ENCODE measurements at places on chromosomes 11 and 22. TPM values are rescaled to one million over a fixed set of nuclear protein-coding genes. Genes with fewer than 3 reads are reported as not detected.
A peak's percentile ranks its signal among the peaks of the same experiment; 100 is the strongest.

- H3K4me3 ChIP-seq, result no peak overlapping the region
- H3K27me3 ChIP-seq, result peaks cover 32% of the 10 kb centered on the region
- DNase-seq, result no peak
- no peak overlapping the region for H3K27ac ChIP-seq
Observed at GRCh38 chr11:45179686-45180178, 33.3 kb downstream of the PRDM11 start.

The NLRP6 gene
- total RNA-seq, result 6.7 TPM

DNA sequence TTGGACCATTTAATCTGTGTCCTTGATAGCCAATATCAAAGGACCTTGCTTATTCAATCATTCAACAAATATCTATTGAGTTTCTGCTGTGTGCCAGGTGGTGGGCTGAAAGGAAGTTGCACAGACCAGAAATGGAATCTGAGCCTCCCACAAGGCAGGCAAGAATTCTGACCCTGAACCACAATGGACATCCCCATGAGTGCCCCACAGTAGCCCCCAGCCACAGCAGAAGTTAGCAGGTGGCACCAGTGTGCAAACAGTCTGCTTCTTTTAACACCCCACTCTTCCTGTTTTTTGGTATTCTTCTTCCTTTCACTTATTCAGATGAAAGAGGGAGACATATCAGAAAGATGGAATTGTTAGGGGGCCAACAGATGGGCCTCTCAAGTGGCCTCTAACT, 12.2 kb upstream of the SERPING1 start:
- DNase-seq, result no peak
- H3K4me3 ChIP-seq, result no peak overlapping the region
- H3K36me3 ChIP-seq, result no peaks in the 10 kb centered on the region
- peaks cover 5% of the 10 kb centered on the region for H3K27me3 ChIP-seq
- no peak overlapping the region for H3K27ac ChIP-seq

The CYB5R3 gene
- 58.6 TPM for total RNA-seq

- no peak for DNase-seq
- no peak overlapping the region for H3K27ac ChIP-seq
- peaks cover 14% of the 10 kb centered on the region for H3K4me1 ChIP-seq
- H3K4me3 ChIP-seq, result no peak overlapping the region
Observed at GRCh38 chr11:129698212-129698611, 117.4 kb upstream of the TMEM45B start.

DNA sequence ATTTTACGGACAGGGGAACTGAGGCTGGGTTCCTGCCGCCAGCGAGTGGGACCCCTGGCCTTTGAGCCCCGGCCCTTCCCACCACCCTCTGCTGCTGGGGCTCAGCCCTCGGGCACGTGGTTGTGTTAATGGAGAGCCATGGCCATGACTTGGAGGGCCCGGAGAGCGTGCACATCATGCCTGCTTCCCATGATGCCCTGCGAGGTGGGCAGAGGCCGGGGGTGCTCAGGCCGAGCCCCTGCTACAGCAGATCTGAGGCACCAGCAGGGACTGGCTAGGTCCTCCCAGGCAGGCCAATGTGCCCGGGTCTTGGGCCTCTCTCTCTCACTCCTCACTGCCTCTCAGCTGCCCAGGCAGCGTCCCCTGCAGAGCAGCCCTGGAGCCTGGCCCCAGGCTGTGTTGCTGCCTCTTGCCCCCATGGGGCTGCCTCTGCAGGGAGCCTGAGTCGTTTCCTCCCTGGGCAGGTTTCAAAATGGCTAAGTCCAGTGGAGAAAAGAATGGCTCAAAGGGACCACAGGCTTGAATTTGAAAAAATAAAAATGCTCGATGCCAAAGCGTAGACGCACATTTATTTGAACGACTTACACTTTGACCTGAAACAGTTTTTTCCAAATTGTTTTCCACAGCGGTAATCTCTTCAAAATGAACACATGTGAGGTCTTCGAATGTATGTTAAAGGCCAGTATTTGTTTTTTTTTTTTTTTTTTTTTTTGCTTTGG, 72.6 kb upstream of the CLDN5 start:
- peaks cover 36% of the 10 kb centered on the region for H3K4me1 ChIP-seq
- H3K27me3 ChIP-seq, result no peaks in the 10 kb centered on the region
- H3K4me3 ChIP-seq, result no peak overlapping the region
- H3K27ac ChIP-seq, result peak overlapping the region; percentile 82

GRCh38 chr11:106691807-106692365, 326.4 kb downstream of the GUCY1A2 start:
- no peak overlapping the region for H3K4me3 ChIP-seq
- no peaks in the 10 kb centered on the region for H3K27me3 ChIP-seq
- no peak for DNase-seq
- no peaks in the 10 kb centered on the region for H3K4me1 ChIP-seq
- H3K27ac ChIP-seq, result no peak overlapping the region
- H3K36me3 ChIP-seq, result no peaks in the 10 kb centered on the region

- no peak for DNase-seq
- H3K27ac ChIP-seq, result no peak overlapping the region
- H3K4me1 ChIP-seq, result peaks cover 6% of the 10 kb centered on the region
Observed at GRCh38 chr22:49677495-49677889, 150.2 kb downstream of the BRD1 start.

DNA sequence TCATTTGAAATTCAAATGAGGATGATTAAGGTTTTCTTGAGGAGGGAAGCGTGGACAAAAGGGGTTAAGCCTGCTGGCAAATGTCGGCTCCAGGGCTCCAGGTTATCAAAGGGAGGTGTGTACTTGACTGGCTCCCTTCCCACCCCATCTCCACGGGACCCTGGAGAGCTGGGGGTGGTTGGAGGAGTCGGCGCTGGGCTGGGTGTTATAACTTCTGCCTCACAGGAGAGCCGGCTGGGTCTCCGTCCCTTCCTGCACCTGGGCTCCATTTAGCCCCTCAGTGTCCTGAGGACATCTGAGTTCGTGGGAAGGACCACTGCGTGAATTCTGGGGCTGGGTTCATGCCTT, 15.6 kb downstream of the POU2F3 start:
- no peak overlapping the region for H3K4me3 ChIP-seq
- DNase-seq, result no peak
- H3K27ac ChIP-seq, result no peak overlapping the region
- no peaks in the 10 kb centered on the region for H3K36me3 ChIP-seq

The RHOD gene
- 0.59 TPM for total RNA-seq

DNA sequence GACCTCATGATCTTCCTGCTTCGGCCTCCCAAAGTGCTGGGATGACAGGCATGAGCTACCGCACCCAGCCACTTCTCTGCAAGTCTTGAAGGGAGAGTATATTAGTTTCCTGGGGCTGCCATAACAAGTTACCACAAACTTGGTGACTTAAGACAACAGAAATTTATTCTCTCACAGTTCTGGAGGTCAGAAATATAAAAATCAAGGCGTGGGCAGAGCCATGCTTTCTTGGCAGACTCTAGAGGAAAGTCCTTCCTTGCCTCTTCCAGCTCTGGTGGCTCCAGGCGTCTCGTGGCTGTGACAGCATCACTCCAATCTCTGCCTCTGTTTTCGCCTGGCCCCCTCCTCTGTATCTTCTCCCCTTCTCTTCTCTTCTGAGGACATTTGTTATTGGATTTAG, 110.2 kb upstream of the NAV2 start:
- no peak for DNase-seq
- H3K27me3 ChIP-seq, result peaks cover 13% of the 10 kb centered on the region
- H3K36me3 ChIP-seq, result no peaks in the 10 kb centered on the region
- H3K4me3 ChIP-seq, result no peak overlapping the region
- H3K4me1 ChIP-seq, result no peaks in the 10 kb centered on the region

Data from T-cell (primary cell).